Stimulated activated CD4-positive, alpha-beta T cell treated with anti-CD3 and anti-CD28 coated beads, Interleukin-1b, Interleukin-23, amount 100 ng/mL, for 1 hour (primary cell): ENCODE measurements at places on chromosomes 12 and 14.

DNA sequence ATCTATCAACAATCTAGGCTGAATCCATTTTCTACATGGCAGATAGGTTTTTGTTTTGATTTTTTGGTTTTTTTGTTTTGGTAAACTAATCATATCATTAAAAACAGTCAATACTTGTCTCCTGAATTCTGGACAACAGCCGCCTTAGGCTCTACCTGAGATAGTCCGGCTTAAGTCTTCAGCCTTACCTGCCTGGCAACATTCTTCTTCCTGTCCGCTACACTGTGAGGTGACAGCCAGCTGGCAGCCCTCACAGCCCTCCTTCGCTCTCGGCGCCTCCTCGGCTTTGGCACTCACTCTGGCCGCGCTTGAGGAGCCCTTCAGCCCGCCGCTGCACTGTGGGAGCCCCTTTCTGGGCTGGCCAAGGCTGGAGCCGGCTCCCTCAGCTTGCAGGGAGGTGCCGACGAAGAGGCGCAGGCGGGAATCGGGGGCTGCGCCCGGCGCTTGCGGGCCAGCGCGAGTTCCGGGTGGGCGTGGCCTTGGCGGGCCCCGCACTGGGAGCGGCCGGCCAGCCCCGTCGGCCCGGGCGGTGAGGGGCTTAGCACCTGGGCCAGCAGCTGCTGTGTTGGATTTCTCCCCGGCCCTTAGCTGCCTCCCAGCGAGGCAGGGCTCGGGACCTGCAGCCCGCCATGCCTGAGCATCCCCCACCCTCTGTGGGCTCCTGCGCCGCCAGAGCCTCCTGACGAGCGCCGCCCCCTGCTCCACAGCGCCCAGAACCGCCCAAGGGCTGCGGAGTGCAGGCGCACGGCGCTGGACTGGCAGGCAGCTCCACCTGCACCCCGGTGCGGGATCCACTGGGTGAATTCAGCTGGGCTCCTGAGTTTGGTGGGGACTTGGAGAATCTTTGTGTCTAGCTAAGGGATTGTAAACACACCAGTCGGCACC lies 49.0 kb downstream of the MDGA2 start:
- no peak for DNase-seq

DNA sequence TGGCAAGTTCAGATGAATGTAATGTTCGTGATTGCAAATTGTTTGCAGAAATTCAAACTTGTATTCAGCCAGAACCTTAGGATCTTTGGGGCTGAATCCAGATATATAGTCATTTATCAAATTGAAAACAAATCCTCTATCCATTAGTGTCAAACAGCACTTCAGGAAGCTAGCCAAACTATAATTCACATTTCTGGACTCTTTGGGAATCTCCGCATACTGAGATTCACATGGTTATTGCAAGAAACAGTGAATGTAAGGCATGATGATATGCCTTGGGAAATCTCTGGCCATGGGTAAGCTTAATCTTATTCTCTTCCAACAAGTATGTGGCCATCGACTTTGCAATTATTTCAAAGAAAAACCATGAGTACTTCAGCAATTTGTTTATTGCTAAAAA lies 98.5 kb downstream of the KLHL28 start:
- DNase-seq = no peak

DNA sequence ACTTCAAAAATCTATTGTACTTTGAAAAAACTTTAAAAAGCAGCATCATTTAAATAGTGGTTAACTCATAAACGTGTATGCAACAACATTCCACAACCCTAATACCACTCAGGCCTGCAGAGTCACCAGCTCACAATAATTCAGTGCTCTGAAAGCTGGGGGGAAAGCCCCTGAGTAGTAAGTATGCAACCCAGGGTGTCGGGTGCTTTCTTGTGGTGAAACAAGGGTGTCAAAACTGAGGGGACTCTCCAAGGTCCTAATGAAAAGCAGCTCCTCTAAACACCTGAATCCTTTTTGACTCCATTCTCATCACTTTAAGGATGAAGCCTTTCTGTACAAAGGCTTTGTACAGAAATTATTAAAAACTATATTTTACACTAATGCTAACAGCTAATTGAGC lies 33.7 kb downstream of the FGFR1OP2 start:
- DNase-seq = no peak

GRCh38 chr14:24183014-24183481 lies 5.6 kb downstream of the IPO4 start:
- DNase-seq = no peak

DNA sequence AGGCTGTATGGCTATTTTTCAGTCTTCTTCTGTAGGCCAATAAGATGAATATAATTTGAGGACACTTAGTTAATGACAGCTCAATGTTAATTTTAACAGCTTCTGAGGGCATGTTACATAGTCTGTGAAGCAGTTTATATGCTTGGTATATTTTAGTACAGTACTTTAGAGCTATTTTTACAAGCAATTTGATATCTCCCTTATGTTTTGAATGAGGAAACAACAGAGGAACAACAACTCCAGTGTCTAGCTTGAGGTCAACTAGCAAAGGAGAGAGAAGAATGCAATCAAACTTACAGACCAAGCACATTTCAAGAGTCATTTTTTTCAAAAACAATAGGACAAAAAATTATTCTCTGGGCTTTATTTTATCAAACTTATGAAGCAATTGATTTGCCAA lies 469.1 kb upstream of the DCN start:
- DNase-seq = no peak

GRCh38 chr14:95267306-95267705 lies 52.4 kb downstream of the CLMN start:
- DNase-seq = no peak

DNA sequence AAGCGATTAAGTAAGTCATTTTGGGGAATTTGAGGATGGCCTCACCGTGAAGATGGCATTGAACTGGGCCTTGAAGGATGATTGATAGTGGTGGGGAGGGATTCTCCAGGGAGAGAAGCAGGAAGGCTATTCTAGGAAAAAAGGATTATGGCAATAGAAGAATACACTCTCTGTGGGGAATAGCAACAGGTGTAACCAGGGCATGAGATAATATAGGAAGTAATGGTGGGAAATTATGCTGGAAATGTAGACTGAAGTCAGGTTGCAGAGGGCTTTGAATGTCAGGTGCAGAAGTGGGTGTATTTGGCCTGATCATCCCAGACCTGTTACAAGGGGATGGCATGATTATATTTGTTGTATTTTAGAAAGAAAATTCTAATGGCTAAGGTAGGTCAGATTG lies 4.6 kb upstream of the ANO4 start:
- DNase-seq = no peak

DNA sequence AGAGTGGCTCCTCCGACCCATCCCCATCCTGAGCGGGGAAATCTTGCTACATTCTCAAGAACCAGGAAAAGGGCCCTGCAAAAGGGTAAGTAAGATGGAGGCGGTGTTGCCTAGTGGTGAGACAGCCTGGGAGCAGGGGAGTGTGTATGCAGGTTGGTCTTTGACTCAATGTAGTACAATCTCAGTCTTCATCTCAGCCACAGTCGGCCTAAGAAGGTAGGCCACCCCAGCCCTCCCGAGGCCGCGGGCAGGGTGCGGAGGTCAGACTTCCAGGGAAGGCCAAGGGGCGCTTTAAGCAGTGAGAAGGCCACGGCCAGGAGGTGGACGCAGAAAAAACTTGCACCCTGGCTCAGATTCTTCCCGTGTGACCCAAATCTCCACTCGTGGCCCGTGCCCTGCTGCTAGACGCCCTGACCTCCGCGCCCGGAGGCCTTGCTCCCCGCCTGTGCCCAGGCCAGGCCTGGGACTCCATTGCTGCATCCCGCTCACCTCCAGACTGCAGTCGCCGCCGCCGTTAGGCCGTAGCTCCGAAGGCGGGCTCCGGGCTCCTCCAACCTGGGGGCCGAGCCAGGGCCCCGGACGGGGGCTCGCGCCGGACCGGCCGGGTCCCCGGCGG lies 435 bp downstream of the FOXM1 start:
- DNase-seq = no peak

- no peak for DNase-seq
These were observed 135.3 kb upstream of the SOX5 start for GRCh38 chr12:24084800-24085199.

DNA sequence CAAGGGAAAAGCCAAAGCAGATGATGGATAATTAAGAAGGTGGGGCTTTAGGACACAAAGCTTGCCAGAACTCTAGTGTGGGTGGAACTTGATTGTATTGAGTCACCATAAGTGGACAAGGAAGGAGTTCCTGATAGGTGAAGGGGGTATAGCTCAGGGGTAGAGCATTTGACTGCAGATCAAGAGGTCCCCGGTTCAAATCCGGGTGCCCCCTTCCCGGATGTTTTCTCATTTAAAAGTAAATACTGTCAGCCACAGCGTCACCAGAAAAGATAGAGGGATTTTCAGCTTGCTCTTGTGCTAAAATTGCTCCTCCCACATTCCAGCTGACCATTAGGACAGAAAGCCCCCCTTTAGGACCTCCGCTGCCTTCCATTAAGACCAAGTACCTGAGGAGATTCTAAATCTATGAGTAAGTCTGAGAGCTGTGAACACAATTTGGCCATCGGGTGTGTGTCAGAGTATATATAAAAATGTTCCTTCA lies 36.6 kb downstream of the DCAF4 start:
- no peak for DNase-seq

DNA sequence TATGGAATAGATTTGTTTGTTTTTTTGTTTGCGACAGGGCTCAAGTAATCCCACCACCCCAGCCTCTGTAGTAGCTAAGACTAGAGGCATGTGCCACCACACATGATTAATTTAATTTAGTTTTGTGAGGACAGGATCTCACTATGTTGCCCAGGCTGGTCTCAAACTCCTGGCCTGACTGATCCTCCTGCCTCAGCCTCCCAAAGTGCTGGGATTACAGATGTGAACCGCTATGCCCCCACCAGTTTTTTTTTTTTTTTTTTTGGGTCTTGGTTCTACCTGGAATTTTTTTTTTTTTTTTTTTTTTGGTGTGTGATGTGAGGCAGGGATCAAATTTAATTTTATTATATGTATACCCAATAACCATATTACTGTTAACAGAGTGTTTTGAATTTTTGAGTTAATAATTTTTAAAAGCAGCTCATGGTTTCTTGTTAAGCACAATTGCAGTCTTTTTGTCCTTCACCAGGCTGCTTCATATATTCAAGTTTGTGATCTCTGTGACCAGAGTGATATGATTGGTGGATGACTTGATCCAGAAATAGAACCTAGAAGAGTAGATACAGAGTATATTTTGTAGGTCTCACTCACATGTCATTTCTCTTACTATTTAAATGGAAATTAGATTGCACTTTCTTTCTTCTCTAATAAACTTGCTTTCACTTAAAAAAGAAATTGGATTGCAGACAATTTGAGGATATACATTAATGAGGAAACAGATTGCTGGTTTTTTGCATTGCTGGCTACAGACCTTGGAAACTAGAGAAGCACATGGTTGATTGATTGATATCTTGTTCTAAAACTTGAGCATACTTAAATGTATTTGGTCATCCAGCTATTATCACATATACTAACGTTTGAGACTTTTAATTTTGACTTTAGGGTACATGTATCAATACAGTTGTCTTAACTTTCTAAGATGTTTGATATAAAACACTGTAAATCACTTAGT lies 13.2 kb downstream of the ADIPOR2 start:
- DNase-seq = no peak

- no peak for DNase-seq
These were observed 325.5 kb downstream of the RAD51B start for GRCh38 chr14:68145036-68145435.

- DNase-seq = no peak
These were observed 38.0 kb upstream of the DPY19L2 start for GRCh38 chr12:63706336-63706735.

- no peak for DNase-seq
These were observed 61.1 kb upstream of the DLK1 start for GRCh38 chr14:100665511-100666032.

DNA sequence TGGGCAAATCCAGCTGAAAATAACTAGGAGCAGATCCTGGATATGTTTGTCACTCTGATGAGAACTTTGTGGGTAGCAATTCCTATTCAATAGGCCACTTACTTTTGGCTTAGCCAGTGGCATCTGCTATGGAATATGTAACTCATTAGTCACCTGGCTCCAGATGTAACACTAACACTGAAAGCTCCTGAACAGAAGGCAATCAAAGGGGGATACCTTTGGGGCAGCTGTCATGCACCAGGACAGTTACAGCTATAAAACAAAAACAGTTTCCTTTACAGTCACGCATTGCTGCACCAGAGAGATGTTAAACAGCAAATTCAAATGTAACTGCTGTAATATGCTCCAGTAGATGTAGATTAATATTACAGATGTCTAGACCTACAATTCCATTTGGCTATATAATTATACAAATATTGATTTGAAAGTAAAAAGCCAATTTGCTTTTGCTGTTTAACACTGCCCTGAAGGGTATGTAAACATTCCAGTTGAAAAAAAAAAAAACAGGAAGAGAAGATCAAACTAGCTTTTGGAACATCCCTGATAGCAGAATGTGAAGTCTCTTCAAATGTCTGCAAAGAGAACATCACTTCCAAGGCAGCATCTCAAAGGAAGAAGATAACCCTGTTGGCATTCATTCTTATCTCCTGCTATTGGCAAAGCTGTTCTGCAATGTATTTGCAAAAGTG lies 18.4 kb downstream of the RACGAP1 start:
- DNase-seq = no peak

DNA sequence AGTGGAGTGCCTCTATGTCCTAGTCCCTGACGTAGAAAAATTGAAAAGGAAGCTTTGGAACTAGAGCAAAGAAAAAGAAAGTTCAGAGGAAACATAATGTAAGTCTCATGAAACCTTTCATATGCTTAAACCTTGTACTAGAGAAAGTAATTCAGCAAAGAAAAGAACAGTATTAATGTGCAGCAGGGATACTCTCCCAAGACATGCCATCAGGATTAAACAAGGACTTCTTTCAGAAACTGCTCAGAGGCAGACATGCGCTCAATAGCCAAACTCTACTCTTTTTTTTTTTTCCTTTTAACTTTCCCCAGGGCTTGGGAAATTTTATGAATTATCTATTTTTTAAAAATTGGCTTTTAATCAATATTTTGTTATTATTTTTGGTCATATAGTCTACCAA lies 7.1 kb upstream of the ASB8 start:
- no peak for DNase-seq
